ENCODE measurements at places on chromosomes 1 and 21. TPM values are rescaled to one million over a fixed set of nuclear protein-coding genes. Genes with fewer than 3 reads are reported as not detected.

- peak; percentile 85 for DNase-seq
Observed at GRCh38 chr21:45146306-45146705, 71.9 kb downstream of the ADARB1 start.

LAPTM5 gene
- total RNA-seq = 251 TPM

- DNase-seq = no peak
Observed at GRCh38 chr1:106185089-106185488, 871.4 kb upstream of the PRMT6 start.

GRCh38 chr1:236508593-236509027 lies 15.2 kb upstream of the LGALS8 start:
- no peak for DNase-seq

GRCh38 chr1:246782120-246782900 lies 58.1 kb downstream of the SCCPDH start:
- DNase-seq = no peak

SYTL1 gene
- 1.9 TPM for total RNA-seq

DNA sequence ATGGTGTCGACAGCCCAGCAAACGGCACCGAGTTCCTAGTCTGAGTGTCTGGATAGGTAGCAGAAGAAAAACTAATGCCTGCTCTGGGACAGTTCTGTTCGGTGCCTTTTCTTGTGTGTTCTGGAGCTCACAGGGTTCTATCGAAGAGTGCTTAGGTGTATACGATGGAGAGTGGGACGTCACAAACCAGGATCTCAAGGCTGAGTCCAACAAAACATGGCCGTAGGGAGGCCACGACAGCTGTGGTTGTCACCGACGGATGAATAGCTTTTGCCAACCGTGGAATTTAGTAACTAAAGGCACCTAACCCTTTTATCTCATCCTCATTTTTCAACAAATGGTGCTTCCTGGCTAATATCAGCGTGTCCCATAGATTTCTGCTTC lies 635 bp upstream of the SYNJ1 start:
- no peak for DNase-seq

FAM89A gene
- total RNA-seq = 181 TPM

DNA sequence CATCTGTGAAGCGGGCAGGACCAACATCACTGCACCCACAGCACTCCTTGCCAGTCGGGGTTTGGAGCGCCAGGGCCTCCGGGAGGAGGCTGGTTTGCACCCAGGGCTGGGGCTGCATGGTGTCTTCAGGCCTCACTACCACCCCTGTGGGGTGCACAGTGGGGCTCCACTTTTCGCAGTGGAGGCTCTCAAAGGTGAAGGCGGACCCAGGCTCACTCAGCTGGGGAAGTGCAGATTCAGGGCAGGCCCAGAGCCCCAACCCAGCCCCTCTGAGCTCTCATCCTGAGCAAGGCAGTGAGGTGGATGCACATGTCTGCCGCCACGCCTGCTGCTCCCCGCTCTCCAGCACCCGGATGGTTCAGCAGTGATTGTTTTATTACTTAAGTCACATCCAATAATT lies 125.8 kb downstream of the PTPRU start:
- no peak for DNase-seq

GRCh38 chr1:92043621-92044020 lies 13.8 kb downstream of the EPHX4 start:
- DNase-seq = no peak

MYBPHL gene
- total RNA-seq = not detected

DNA sequence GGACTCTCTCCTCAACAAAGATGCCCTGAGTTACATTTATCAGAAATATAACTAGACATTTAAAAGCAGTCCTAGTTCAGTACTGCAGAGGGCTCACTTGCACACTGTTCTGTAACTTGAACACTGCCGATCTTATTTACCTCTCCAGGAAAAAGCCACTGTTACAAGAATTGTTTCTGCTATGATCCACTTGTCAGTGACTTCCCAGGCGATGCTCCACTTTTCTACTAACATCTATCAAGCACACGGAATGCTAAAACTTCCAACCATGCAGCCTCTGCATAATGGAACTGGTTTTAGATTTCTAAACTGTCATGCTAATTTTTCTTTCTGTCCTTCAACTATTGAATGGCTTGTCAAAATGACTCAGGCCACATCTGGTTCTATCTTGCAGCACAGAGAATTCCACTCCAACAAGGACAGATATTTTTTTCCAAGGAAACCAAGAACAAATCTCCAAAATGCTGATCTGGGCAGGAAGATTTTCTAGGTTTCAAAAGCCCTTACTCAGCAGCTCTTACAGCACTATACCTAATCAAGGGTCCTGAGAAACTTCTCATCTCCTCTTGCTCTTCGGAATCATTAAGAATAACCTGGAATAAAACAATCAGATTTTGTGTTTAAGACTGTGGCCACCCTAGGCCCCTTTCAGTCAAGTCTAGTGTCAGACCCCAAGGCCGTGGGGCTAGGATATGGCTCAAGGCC lies 9.9 kb downstream of the SEC16B start:
- DNase-seq = no peak

TBX19 gene
- 0.87 TPM for total RNA-seq

HTR1D gene
- not detected for total RNA-seq

- no peak for DNase-seq
Observed at GRCh38 chr1:63915121-63915520, 141.3 kb downstream of the ROR1 start.

HAO2 gene
- total RNA-seq = not detected

DNA sequence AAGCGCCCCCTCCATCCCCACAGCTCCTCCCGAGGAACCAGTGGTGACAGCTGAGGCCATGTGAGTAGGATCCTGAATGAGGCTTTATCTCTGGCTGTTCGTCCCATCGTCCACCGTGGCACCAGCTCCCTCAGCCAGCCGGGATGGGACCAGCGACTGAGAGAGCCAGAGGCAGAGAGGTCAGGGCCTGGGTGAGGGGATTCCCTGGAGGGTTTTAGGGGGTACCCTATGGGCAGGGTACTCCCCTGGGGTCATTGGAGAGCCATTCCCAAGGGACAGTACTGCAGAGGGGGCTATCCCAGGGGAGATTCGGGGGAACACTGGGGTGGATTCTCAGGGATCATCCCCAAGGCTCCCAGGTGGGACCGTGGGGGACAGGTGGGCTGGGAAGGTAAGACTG lies 2.4 kb downstream of the TMEM125 start:
- DNase-seq = peak; percentile 87

GRCh38 chr1:63773496-63773814 lies 362 bp upstream of the ROR1 start:
- no peak for DNase-seq

- DNase-seq = no peak
Observed at GRCh38 chr1:170306948-170307347, 161.2 kb downstream of the NTMT2 start.
